ENCODE measurements at places on chromosomes 12 and 14. TPM values are rescaled to one million over a fixed set of nuclear protein-coding genes. Genes with fewer than 3 reads are reported as not detected.

DNA sequence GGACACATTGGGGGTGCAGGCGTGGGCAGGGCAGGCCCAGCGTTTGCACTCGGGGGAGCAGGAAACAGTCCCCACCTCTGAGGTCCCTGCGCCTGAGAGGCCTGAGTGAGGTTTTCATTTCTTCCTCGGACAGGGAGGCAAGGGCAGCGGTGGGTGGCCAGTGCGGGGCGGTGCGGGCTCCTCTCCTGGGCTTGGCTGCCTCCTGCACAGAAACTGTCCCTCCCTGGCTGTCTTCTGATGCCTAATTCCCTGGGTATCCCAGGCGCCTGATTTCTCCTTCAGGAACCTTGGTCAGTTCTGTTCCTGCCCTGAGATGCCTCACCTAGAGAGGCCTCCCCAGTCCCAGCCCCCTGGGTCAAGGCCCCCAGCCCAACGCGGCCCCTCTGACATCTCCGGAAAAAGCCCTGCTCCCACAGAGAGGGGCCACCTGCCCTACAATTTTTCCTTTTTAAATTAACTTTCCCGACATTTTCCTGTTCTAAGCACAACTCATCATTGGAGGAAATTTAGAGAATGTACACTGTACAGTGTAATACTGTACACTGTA is 260.3 kb downstream of the ADGRD1 start:
- DNase-seq: no peak

- no peak for DNase-seq
Measured at GRCh38 chr12:2735432-2735831, 59.3 kb upstream of the FKBP4 start.

The ACOT6 gene
- total RNA-seq: not detected

DNA sequence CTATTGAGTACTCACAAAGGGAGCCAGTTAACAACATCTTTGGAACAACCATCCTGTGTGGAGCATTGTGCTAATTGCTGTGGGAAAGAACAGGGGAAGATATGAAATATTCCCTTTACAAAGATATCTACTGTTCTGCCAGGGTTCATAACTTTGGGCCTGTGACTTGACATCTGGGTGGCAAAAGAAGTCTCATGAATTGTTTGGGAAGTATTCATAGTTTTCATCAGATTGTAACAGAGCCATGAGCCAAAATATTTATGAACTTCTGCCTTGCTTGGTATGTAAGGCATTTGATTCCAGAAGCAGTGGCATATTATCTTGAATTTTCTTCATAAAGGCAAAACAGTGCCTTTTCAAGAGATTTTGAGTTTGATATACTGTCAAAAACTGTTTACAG is 816.2 kb downstream of the DIO2 start:
- no peak for DNase-seq

The BMAL2 gene
- 0.94 TPM for total RNA-seq

The GNB3 gene
- total RNA-seq: 1.3 TPM
